ENCODE measurements at places on chromosomes 3 and 15.

DNA sequence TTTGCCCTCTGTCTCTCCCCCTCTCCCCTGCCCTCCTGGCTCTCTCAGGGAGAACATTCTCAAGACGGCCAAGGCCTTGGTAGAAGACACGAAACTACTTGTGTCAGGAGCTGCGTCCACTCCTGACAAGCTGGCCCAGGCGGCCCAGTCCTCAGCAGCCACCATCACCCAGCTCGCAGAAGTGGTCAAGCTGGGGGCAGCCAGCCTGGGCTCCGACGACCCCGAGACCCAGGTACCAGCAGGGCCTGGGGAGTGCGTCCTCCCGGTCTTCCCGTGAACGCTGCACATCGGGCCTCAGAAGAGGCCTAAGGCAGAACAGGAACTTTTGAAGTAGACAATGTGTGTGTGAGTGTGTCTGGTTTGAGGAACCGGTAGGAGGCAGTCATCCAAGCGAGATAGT is 245.4 kb upstream of the TPM1 start:
- DNase-seq: no peak

DNA sequence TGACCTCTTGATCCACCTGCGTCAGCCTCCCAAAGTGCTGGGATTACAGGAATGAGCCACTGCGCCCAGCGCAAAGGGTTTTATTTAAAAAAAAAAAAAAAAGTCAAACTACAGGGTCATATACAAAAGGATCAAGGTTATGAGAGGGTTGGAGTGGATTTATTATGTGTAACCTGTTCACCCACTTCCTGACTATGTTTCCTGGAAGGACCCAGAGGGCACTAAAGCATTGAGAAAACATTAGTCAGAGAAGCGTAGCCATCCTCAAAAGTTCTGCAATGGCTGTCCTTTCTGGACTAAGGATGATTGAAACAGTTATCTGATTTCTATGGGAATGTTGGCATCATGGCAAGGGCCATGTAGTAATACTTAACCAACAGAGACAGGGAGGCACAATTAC is 7.3 kb upstream of the SCAPER start:
- DNase-seq: no peak

- DNase-seq: no peak
These were observed 14.3 kb downstream of the ABCC5 start for GRCh38 chr3:184003187-184003967.

DNA sequence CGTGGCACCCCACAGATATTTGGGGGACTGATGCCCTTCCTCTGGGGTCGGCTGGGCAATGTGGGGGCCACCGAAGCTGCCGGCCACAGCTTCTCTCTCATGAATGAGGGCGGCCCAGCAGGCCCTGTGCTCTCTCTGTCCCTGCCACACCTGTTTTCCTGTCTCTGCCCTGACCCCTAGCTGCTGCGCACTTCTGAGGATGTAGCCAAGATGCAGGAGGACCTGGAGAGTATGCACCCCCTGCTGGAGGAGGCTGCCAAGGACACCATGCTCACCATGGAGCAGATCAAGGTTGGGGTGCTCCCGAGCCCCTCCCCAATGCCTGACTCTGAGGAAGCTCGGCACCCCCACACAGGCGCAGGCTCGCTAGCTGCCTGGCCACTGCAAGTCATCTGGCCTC is 59.7 kb downstream of the SEMA3G start:
- no peak for DNase-seq

GRCh38 chr3:95343228-95343627 is 1280.4 kb downstream of the NSUN3 start:
- DNase-seq: no peak

DNA sequence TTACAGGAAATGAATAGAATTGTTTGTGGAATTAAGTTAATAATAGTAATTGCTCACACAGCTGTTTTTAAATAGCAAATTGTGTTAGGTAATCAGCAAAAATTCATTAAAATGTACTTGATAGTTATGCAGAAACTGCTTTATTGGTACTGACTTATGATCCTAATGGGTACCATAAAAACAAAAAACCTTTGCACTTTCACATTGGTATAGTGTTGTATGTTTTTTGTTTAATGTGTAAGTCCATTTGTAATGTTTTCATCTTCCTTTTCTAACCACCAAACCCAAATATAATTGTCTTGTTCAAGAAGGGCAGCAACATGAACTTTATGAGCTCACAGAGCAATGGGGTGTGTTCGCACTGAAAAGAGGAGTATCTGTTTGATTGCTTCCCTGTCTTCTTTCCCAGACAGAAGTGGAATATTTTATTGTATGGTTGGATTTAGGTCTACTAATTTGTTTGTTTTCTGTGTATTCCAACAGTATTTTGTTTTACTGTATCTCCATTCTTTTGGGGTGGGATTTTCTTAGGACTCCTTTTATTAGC is 135.8 kb downstream of the TCF12 start:
- DNase-seq: no peak

- no peak for DNase-seq
These were observed 56.8 kb downstream of the LYZL4 start for GRCh38 chr3:42353631-42354030.

- DNase-seq: no peak
These were observed 59.1 kb upstream of the CSTA start for GRCh38 chr3:122265957-122266356.

GRCh38 chr3:56404884-56405283 is 63.4 kb downstream of the ERC2 start:
- DNase-seq: no peak

DNA sequence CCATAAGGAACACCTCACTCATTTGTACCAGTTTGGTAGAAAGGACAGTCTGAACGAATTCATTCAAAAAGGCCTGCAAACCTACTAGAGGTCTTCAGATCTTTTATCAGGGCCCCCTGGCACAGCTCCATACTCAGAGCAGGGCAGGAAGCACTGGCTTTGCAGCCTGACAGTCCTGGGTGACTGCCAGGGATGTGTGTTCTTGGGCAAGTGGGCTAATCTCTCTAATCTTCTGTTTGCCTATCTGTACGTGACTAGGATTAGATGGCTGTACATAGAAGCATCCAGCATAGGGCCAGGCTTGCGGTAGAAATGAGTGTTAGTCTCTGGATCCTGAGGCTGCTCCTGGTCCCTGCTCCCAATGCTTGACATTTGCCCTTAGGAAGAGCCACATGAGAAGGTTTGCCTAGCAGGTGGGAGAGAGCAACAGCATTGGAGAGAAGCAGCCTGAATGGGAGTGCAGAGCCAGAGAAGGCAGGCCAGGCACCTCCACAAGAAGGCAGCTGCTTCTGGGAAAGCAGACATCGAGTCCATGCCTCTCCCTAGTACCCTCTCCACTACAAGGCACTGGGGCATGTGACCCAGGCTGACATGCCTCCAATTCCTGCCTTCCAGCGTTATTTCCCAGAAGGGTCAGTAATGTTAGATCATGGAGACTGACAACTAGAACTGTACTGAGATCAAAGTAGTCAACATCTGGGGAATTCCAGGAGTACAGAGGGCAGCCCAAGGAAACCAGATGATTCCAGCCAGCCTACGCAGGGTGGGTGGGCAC is 1.0 kb upstream of the CXCR6 start:
- DNase-seq: no peak

DNA sequence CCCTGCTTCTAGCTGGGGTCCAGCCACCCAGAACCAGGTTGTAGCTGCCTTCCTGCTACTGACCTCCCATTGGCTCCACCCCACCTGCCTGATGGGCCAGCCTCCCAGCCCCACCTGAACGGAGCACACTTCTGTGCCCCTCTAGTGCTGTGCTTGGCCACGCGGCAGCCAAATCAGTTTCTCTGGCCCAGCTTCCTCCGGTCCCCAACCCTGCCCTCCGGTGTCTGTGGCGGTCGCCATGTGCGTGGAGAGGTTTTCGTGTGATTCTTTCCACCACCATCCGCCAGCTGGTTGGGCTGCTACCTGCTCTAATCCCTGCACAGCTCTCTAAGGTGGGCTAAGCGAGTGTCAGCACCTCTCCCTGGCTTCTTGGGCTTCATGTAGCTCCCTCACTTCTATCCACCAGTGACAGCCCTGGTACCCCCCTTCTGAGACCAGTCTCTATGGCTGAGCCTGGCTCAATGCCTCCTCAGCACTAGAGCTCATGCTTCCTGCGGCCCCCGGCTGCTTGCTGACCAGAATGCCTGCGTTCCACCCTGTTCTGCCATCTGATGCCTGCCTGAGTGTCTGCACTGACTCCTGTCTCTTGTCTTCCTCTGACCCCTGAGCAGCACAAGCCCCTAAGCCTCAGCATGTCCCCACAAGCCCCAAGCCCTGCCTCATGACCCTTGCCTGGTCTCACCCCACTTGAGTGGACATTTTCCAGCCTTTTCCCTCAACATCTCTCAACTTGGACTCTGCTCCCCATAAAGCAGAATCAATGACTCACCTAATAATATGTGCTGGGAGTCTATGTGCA is 23.2 kb upstream of the MAGEF1 start:
- DNase-seq: peak; percentile 52

GRCh38 chr15:70242951-70243685 is 145.4 kb upstream of the TLE3 start:
- peak; percentile 59 for DNase-seq

DNA sequence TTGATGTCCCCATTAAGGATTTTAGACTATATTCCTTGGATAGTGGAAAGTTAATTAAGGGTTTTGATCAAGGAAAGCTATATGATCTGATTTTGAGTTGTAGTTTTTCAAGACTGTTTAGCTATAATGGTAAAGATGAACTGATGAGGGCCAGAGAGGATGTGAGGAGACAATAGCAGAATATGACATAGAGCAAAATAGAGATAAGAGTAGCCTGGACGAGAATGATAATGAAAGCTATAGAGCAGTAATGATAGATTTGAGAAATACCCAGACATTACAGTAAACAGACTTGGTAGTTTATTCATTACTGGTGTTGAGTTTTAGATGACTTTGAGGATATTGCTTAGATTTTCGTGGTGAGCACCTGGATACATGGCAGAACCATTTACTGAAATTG is 3.8 kb downstream of the SUCNR1 start:
- DNase-seq: no peak

GRCh38 chr15:41281236-41281635 is 50.2 kb downstream of the CHP1 start:
- no peak for DNase-seq

- no peak for DNase-seq
These were observed 3.2 kb downstream of the EIF1B start for GRCh38 chr3:40312661-40313226.

GRCh38 chr3:15319575-15319974 is 12.8 kb downstream of the SH3BP5 start:
- DNase-seq: no peak

DNA sequence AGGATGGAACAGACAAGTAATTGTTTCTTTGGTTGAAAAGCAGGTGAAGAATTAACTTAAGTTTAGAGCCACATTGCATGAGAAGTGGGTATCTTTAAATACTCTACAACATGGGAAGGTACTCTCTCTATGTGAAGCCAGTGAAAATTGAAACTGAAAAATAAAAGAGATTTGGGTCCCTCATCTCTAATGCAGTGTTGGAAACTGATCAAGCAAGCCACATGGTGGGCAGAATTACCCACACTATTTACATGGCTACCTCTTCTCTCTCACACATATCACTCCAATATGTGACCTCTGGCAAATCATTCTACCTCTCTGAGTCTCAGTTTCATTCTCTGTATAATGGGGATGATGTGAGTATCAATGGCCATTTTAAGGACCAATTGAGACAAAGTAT is 339.0 kb downstream of the IL5RA start:
- DNase-seq: no peak

DNA sequence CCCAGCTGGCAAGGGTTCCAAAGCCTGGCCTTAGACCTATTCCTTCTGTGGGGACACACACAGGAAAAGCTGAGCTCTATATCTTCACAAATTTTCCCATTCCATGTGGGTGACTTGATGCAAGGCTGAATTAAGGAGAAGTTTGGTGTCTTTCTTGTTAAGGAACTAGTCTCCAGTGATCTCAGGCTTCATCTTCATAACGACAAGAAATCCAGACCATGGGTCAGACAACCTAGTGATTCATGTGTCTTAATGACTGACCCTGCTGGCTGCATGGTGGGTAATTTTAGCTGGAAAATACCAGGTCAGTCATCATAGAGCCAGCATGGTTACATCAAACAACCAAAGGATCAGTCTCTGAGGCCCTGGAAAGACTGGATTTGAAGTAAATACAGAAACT is 112.7 kb upstream of the SLC4A7 start:
- no peak for DNase-seq

DNA sequence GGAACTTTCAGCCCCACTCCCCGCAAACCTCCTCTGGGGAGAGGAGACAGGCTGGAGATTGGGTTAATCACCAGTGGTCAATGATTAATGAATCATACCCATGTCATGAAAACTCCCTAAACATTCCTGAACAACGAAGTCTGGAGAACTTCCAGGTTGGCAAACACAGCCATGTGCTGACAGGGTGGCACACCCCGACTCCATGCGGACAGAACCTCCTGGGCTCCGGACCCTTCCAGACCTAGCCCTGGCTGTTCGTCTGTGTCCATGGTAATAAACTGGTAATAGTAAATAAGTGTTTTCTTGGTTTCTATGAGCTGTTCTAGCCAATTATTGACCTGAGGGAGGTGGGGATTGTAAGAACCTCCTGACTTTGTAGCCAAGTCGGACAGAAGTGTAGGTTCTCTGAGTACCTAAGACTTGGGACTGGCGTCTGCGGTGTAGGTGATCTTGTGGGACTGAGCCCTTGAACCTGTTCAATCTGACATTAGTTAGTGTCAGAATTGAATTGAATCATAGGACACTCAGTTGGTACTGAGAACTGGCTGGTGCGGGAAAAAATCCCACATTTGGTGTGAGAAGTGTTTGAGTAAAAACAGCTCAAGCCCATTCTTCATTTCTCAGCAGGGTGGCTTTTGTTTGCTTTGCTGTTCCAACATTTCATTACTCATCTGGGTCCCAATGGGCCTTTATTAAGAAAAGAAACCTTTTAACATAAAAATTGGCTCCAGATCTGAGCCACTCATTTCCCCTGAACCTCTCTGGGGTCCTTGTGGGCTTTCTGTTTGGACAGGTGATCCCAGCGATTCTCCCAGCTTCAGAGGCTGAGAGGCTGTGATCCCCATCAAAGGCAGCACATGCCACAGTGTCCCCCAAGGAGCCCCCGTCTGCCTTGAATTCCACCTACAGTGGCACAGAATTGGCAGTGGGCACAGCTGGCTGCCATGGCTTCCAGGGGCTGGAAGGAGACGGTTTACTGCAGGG is 151.0 kb downstream of the TJP1 start:
- no peak for DNase-seq

DNA sequence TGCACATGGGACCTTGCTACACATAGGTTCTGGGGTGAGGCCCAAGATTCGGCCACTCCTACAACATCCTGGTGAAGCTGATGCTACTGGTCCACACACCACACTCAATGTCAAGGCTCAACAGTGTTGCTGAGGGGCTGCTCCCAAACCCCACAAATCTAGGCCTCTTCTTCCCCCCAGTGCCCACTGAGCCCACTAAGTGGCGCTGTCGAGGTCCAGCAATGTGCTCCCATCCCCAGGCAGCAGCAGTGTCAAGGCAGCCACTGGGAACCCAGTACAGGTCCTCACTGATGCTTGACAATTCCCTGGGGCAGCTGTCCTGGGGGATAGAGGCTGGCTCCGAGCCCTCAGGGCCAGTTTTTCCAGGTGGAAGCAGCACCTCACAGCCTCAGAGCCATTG is 21.5 kb downstream of the SCN5A start:
- DNase-seq: no peak

- DNase-seq: no peak
These were observed 2.2 kb upstream of the ALPK3 start for GRCh38 chr15:84814916-84815315.

- DNase-seq: no peak
These were observed 5.1 kb downstream of the PRC1 start for GRCh38 chr15:90989040-90989768.

- DNase-seq: no peak
These were observed 604 bp downstream of the ISL2 start for GRCh38 chr15:76337059-76337695.
